ENCODE measurements at places on chromosomes 12 and 14.

GRCh38 chr12:107650977-107651376 lies 34.6 kb upstream of the PWP1 start:
- no peak for DNase-seq

DNA sequence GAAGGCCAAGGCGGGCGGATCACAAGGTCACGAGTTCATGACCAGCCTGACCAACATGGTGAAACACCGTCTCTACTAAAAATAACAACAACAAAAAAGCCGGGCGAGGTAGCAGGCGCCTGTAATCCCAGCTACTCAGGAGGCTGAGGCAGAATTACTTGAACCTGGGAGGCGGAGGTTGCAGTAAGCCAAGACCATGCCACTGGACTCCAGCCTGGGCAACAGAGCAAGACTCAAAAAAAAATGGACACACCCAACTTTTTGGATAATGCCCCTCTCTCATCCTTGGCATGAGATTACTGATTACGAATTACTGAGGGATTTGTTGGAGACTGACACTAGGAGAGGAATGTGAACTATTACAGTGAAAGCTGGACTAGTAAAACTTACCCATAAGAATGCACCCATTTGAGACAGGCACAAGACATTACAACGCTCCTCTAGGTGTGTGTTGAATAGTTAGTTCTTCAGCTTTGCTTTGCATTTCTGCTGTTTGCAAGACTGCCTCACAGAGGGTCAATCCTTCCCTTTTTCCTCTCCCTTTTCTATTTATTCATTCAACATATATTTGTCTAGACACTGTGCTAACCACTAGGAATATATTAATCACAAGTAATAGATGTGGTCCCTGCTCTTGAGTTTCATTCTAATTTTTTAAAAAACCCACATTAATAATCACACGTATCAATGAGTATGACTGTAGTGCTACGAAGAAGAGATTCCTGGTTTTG lies 46.0 kb upstream of the OR5AU1 start:
- no peak for DNase-seq

DNA sequence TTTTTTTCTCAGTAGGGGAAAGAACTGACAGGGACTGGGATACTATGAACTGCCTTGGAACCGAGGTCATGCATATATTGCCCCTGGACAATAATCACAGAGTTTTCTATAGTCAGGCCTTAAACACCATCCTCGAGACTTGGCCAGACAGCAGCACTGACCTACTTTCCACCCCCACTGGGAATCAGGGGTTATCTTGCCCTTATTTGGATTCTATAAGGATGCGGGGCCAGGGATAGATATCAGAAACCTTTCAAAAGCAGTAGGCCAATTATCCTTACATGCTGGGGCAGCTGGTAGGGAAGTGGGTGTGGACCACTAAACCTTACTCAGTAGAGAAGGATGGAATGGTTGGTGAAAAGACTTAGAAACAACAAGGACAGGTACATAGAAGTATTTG lies 2.0 kb downstream of the ZNF219 start:
- no peak for DNase-seq

- DNase-seq = peak; percentile 31
These were observed 1.1 kb downstream of the KITLG start for GRCh38 chr12:88579161-88579517.

GRCh38 chr12:120367924-120368788 lies 808 bp downstream of the MSI1 start:
- DNase-seq = no peak

DNA sequence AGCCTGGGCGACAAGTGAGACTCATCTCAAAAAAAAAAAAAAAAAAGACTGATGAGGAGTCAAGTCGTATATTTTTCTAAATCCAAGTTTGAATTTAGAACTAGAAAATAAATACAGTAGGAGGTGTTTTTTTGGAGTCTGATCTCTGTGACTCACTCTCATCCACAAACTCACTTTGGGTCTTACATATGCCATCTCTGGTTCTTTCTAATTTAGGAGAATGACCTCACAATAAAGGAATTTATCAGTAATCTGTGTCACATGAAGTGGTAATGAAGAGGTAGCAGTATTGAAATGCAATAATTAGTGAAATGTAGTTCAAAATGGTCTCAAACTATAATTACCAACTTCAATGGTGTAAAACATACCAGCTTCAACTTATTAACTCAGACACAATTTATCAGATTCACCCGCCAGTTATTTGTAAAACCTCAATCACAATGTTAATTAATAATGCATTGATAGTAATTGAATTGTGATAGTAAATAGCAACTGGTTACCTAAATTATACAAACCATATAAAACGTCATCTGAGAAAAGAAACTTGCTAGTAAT lies 4.4 kb upstream of the CFL2 start:
- no peak for DNase-seq

GRCh38 chr12:29398495-29398894 lies 17.5 kb upstream of the ERGIC2 start:
- no peak for DNase-seq

GRCh38 chr14:58607131-58607951 lies 30.4 kb upstream of the DACT1 start:
- DNase-seq = no peak

- DNase-seq = no peak
These were observed 688 bp upstream of the NECAP1 start for GRCh38 chr12:8081251-8081920.

DNA sequence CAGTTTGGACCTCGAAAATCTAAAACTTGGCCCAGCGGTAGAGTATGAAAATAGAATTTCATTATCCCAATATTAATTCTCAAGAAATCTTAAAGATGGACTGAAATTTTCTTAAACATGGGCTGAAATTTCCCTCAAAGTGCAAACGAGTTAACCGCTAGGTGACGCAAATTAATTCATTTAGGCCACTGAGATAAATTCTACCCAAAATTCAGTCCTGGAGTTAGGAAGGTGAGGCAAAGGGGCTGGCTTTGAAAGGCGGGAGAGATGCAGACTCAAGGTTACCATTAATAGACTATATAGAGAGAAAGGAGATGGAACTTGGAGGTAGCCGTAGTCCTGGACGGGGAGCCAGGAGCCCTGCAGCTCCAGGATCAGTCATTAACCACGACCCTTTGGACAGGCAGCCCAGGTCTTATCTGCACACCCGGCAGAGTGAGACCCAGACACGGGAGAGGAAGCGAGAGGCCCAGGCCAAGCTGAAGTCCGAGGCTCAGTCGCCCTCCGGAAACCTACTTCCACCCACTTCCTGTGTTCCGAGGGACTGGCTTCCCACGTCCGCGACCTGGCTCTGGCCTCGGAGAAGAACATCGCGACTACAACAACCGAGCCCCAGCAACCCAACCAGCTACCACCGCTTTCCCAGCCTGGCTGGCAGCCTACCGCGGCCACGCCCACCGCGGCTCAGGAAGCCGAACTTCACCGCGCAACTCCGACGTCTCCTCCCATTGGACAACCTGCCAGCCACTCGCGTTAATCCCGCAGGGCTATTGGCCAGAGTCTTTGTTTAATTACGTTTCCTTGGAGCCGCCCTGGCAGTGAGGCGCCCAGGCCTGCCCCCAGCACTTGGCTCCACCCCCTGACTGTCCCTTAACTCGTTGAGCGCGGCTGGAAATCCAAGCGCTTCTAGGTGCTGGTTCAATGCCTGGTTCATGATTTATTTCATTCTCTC lies at the start of gene EFCAB11:
Gene EFCAB11, minus strand, starts transcription at position 661 of the 952 bp plus-strand sequence. Its CDS starts 70 bp downstream, at position 591.
- peak; percentile 96 for DNase-seq

- no peak for DNase-seq
These were observed 92.0 kb downstream of the EPS8 start for GRCh38 chr12:15697201-15697600.

Data from neuronal stem cell (in vitro differentiated cells).